ENCODE measurements at places on chromosomes 4 and X. TPM values are rescaled to one million over a fixed set of nuclear protein-coding genes. Genes with fewer than 3 reads are reported as not detected.

S100P gene
- not detected for total RNA-seq

TASL gene
- not detected for total RNA-seq

LONRF3 gene
- 13.8 TPM for total RNA-seq

CXCL11 gene
- total RNA-seq, result not detected

RHOXF2 gene
- total RNA-seq, result not detected

SYNPO2 gene
- total RNA-seq, result not detected

VCX3A gene
- total RNA-seq, result not detected

CT55 gene
- total RNA-seq, result not detected

RAB33A gene
- total RNA-seq, result not detected

RBMX gene
- total RNA-seq, result 438 TPM

BMP3 gene
- not detected for total RNA-seq

AKAP17A gene
- 20.6 TPM for total RNA-seq

ZDHHC15 gene
- not detected for total RNA-seq

GYPB gene
- not detected for total RNA-seq

SERPINA7 gene
- total RNA-seq, result not detected

FGB gene
- not detected for total RNA-seq

APLN gene
- total RNA-seq, result 0.06 TPM

BMPR1B gene
- 1.2 TPM for total RNA-seq

SPANXB1 gene
- total RNA-seq, result not detected

DAPP1 gene
- total RNA-seq, result not detected

SPINK2 gene
- not detected for total RNA-seq

TMPRSS11F gene
- not detected for total RNA-seq

NDST4 gene
- not detected for total RNA-seq

MAGEB10 gene
- total RNA-seq, result not detected

ASB12 gene
- total RNA-seq, result not detected

NSUN7 gene
- total RNA-seq, result not detected

CLNK gene
- total RNA-seq, result not detected

ADH6 gene
- not detected for total RNA-seq

ADH7 gene
- not detected for total RNA-seq

RBM10 gene
- 38.0 TPM for total RNA-seq

ARHGAP36 gene
- not detected for total RNA-seq

EOLA1 gene
- 23.5 TPM for total RNA-seq

TMEM31 gene
- not detected for total RNA-seq

F9 gene
- total RNA-seq, result not detected

PPP4R3C gene
- total RNA-seq, result not detected

CPZ gene
- total RNA-seq, result not detected

TEX13C gene
- total RNA-seq, result not detected

AMBN gene
- total RNA-seq, result not detected

POU3F4 gene
- not detected for total RNA-seq

TEX13B gene
- not detected for total RNA-seq

SHOX gene
- total RNA-seq, result not detected

ACOX3 gene
- 7.3 TPM for total RNA-seq

MSX1 gene
- 2.6 TPM for total RNA-seq

DGKK gene
- not detected for total RNA-seq

SHROOM3 gene
- 20.2 TPM for total RNA-seq

PGK1 gene
- 1,058 TPM for total RNA-seq

GASK1B gene
- 44.9 TPM for total RNA-seq

COL25A1 gene
- total RNA-seq, result not detected

AFP gene
- total RNA-seq, result 25.5 TPM

GLRA3 gene
- not detected for total RNA-seq

FAM149A gene
- total RNA-seq, result 44.2 TPM

SLITRK4 gene
- 2.3 TPM for total RNA-seq

PARM1 gene
- 0.10 TPM for total RNA-seq

ADRA2C gene
- total RNA-seq, result 17.6 TPM

SHISA3 gene
- not detected for total RNA-seq

COL4A6 gene
- not detected for total RNA-seq

NXF2B gene
- total RNA-seq, result not detected

CCNB3 gene
- total RNA-seq, result 1.4 TPM
